AG10803 (cell line): ENCODE measurements at places on chromosomes 12 and 14.

GRCh38 chr14:96062506-96062905 is 23.3 kb downstream of the C14orf132 start:
- no peak for DNase-seq

- DNase-seq = peak; percentile 21
Measured at GRCh38 chr12:80858356-80858755, 79.4 kb downstream of the LIN7A start.

- DNase-seq = no peak
Measured at GRCh38 chr12:59627582-59627981, 31.8 kb downstream of the SLC16A7 start.

GRCh38 chr14:59698793-59699192 is 122.2 kb upstream of the CCDC175 start:
- DNase-seq = no peak

- DNase-seq = no peak
Measured at GRCh38 chr14:50605766-50606165, 45.8 kb downstream of the ATL1 start.

DNA sequence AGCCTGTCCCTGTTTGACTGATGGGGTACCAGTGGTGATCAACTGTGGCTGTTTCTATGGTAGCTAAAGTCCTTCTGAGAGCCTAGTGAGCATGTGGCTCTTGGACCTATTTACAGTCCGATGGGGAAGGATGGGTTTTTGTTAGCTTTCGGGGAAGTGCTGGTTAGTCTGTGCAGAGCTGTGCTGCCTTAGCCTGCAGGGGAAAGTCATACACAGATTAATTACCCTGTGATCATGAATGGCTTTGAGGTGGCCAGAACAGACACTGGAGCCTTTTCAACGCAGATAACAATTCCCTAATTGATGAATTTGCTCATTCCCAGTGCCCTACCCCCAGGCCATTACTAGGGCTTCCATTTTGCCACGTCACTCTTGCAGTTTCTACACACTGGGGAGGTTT is 99.7 kb downstream of the WSCD2 start:
- DNase-seq = no peak

DNA sequence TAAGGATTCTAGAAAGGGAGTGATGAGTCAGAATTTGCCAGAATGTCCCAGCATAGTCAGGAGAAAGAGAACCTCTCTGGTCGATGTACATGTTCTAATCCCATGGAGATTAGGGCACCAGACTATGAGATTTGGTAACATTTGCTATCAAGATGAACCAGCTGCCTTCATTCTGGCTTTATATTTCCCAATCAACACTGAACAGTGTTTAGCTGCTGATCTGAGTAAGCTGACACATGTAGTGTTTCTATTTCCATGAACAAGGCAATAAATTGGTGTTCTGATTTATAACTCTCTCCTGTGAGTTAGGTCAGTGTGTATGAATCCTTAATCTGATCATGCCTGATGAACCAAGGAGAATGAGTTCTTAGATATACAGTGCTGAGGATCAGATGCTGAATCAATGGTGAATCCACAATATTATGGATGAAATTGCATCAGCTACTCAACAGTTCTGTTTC is 158.0 kb upstream of the AMIGO2 start:
- peak; percentile 63 for DNase-seq

DNA sequence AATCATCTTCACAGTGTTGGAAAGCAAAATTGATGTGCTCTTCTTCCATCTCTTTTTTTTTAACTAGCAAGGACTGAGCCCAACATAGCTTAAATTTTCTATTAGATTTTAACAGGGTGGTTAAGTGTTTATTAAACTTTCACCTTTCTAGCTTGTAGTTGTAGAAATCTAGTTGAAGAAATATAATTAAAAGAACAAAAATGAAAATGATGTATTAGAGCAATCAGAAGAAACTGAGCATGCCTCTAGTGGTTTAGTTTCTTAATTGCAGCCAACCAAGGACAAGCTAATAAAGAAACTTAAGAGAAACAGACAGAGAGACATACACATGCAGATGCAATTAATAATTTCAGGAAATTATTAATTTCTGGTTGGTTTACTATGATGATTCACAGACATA is 673.0 kb upstream of the LMO3 start:
- DNase-seq = no peak

- peak; percentile 100 for DNase-seq
Measured at GRCh38 chr14:92540472-92541048, 27.0 kb downstream of the RIN3 start.

GRCh38 chr12:101927036-101927435 is 49.7 kb downstream of the DRAM1 start:
- peak; percentile 84 for DNase-seq

- DNase-seq = peak; percentile 57
Measured at GRCh38 chr14:88985654-88986053, 161.2 kb downstream of the TTC8 start.

DNA sequence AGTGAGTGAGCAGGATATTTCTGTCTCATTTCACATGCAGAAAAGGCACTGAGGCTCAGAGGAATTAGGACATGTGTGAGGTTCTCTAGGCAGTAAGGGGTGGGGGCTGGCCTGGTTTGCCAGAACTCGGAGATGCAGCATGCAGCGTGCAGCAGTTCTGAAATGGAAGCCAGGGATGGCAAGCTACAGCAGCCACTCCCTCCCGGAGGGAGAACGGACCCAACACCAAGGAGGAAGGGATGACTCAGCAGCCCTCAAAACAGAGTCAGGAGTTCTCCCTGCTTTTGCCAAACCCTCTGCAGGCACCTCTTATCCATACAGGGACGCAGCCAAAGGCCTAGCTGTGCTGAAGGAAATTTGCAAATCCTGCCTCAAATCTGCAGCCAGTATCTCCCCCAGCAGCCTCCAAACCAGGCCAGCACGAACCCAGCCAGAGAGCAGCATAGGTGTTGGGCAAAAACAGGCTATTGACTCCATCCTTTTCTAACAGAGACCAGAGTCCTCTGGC is 10.3 kb upstream of the SERPINA3 start:
- DNase-seq = peak; percentile 89

GRCh38 chr12:89084751-89085150 is 267.6 kb downstream of the DUSP6 start:
- DNase-seq = peak; percentile 78

DNA sequence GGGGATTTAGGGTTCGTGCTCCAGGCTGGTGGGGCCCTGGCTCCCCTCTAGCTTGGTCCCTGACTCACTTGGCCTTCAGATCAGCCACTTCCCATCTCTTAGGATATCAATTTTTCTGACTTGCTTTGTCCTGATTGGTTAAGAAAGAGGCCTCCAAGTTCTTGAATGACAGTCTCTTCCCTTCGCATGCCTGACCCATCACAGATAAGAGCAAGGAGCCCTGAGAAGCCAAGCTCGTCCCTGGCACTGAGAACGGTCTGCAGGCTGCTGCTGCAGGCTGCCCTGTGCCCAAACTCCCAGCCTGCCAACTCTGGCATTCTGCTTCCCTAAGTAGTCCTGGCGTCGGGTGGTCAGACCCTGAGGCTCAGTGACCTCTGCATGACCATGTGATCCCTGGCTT is 794 bp upstream of the LRTM2 start:
- no peak for DNase-seq

- DNase-seq = no peak
Measured at GRCh38 chr12:28413460-28414109, 223.3 kb downstream of the CCDC91 start.

GRCh38 chr12:86435053-86435452 is 178.9 kb upstream of the MGAT4C start:
- no peak for DNase-seq

- no peak for DNase-seq
Measured at GRCh38 chr14:50756300-50756699, 74.7 kb downstream of the NIN start.

GRCh38 chr12:107219301-107219700 is 126.0 kb upstream of the CRY1 start:
- DNase-seq = no peak

GRCh38 chr12:16062611-16063010 is 151.5 kb downstream of the DERA start:
- DNase-seq = peak; percentile 34

GRCh38 chr14:72600551-72601330 is 293.2 kb downstream of the DPF3 start:
- DNase-seq = no peak

DNA sequence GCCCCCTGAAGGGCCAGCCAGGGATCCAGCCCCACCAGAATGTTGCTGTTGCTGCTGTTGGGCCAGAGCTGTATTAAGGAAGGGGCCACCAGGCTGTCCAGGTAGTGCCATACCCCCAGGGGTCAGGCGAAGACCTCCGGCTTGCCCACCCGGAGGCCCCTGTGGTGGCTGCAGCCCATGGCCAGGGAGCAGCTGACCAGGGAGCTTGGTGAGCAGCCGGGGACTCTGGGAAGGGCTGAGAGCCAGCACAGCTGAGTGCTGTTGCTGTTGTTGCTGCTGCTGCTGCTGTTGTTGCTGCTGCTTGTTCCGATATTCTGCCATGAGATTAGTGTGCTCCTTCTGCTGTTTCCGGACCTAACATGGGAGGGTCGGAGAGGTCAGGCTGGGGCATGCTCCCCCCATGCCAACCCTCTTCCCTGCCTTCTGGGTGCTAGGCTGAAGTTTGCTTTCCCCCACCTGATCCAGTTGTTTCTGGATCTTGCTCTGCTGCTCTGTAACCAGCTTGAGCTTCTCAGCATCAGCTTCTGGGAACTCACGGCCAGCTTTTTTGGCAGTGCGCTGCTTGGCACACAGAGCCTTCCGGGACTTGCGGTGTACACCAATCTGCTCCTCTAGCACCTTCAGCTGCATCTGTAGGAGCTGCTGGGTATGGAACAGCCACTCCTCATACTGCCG is 15.2 kb upstream of the PRKAG1 start:
- no peak for DNase-seq

- DNase-seq = no peak
Measured at GRCh38 chr12:52347551-52348510, 19.4 kb downstream of the KRT85 start.

- DNase-seq = no peak
Measured at GRCh38 chr14:87045246-87045645, 947.7 kb downstream of the GALC start.

- no peak for DNase-seq
Measured at GRCh38 chr14:22047115-22047514, 373.5 kb upstream of the OR4E1 start.

DNA sequence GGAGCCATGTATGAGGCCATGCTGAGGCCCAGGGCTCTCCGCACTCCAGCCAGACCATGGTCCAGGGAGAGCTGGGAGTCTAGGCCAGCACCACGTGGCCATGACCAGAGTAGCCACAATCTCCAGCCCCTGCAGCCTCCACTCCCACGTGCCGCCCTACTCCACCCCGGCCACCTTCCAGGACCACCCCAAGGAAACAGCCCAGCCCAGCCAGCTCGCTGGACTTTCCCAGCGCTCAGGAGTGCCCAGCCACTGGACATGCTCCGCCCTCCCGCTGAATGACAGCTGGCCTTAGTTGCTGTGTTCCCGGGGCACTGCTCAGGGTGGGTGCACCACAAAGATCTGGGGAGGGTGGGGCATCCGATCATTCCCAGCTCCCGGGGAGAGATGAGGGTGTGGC is 2.1 kb upstream of the C14orf180 start:
- DNase-seq = no peak

DNA sequence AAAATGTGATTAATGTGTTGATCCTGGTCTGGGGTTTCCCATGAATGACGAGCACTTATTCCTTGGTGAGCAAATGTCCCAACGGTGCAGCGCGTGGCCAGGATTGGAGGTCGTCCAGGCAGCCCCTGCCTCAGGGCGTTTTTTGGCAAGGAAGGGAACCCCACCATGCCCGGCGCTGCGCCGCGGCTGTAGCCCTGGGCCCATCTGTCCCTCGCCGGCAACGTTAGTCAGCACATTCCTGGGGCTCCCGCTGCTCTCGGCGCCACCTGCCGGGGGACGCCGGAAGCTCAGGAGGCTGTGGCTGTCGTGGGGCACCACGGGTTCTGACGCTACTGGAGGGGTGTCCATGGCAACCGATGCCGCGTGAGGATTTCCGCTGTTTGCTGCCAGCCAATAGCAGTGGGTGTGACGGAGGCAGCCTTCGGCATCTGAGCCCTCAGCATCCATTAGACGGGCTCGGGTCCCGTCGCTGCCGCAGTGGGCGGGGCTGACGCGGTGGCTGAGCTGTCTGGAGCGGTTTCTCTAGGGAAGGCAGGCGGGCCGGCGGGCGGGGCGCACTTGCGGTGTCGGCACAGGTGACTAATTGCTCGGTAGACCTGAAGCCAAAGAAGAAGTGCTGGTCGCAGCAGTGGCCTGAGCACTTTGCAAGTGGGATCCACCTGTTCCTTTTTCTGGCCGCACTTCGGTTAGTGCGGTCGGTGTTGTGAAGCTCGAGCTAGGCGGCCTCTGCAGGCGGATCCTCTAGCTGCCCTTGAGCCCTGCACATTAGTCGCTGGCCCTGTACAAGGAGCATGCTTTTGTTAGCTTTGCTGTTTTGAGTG is 29.5 kb downstream of the RAB35 start:
- peak; percentile 97 for DNase-seq

- DNase-seq = no peak
Measured at GRCh38 chr12:58099476-58099875, 158.1 kb downstream of the ATP23 start.

DNA sequence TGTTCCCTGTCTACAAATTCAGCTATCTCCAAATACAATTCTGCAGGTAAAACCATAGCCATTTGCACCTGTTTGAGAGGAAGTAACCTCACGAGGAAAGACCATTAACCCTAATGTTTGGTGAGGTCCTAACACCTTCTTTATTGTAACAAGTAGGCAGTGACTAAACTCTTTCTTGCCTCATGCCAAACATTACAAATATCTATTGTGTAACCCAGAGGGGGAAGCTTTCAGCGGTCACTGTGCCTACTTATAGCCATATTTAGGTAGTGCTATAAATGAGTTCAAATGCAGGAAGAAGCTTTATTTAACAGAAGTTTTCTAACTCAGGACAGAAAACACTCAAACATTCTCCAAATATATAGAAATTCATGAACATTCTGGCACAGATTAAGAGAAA is 252.7 kb downstream of the LRFN5 start:
- no peak for DNase-seq

GRCh38 chr14:30874999-30875787 is 834 bp downstream of the COCH start:
- DNase-seq = no peak

DNA sequence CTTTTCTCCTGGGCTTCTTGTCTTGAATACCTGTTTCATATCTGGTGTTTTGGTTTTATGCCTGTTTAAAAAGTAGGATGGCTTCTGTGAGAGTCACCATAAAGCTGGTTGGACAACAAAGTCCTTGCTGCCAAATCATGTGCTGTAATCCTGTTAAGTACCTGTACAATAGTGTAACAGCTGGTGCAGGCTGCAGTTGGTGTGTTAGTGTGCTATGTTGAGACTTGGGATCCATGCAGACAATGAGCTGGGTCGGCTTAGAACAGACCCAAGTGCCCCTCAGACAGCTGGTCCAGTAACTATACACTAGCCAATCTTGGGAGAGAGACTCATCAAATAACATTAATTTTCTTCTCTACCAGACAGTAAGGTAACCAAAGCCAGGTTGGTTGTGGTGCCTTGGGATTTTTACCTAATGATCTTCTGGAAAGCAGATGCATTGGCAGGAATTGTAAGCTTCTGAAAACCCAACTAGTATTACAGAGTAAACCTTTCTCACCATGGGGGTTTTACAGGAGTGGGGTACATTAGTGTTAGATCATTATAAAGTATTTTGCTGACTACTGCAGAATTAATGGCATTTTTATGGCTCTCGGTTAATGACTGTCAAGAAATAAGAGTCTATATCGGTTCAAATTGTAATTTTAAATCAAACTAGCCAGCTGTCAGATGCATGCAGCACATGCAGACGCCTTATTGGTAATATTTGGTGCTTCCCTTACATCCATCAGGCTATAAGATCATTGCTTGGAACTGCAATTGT is 231.2 kb downstream of the PDZRN4 start:
- DNase-seq = no peak
